GM18507 (cell line): ENCODE measurements at places on chromosomes 6 and 20.

GRCh38 chr6:42340511-42340910, 111.2 kb downstream of the TRERF1 start:
- no peak for DNase-seq

DNA sequence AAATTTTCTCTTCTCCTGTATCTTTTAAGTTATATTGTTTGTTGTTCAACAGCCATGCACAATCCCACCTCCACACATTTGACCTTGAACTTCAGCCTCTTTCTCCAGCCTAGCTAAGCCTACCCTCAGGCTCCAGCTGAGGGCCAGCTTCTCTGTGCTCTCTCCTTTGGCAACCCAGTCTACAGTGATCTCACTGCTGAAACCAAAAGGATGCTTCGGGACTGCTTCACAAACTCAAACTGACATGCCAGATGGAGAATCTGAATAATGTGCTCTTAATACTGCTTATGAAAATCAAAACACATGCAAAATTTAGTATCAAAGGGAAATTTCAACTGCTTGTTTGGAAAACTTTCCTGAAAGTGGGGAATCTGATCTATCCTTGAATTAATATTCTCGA, 16.1 kb upstream of the RIN2 start:
- DNase-seq, result no peak

GRCh38 chr20:19253916-19254820, 41.7 kb downstream of the SLC24A3 start:
- no peak for DNase-seq

DNA sequence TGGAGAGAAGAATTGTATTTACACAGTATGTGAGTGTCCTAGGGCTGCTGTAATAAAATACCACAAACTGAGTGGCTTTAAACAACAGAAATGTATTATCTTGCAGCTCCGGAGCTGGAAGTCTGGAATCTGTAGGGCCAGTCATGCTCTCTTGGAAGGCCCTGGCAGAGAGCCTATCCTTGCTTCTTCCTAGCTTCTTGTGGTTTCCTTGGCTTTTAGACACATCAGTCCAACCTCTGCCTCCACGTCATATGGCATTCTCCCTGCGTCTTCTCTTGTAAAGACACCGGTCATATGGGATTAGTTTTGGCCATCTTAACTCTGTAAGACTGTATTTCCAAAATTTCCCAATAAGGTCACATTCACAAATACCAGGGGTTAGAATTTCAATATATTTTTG, 10.8 kb downstream of the FNDC1 start:
- DNase-seq, result no peak

- DNase-seq, result no peak
Observed at GRCh38 chr20:44382641-44383040, 27.1 kb downstream of the HNF4A start.

DNA sequence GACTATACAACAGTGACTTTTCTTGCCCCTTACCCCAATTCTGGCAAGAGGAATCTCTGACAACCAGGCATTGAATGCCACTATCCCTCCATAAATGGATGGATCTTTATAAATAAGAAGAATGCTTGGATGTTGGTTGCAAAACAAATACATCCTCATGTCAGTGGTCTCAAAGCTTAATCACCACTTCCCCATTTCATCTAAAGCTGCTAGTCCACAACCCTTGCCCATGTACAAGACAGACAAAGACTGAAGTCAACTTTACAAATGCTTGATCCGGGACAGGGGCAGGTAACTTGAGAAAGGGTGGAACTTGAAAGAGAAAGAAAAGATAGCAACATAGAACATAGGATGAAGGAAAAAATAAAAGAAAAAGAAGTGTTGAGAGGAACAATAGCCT, 540.5 kb upstream of the NOX3 start:
- DNase-seq, result no peak

- DNase-seq, result no peak
Observed at GRCh38 chr6:149169761-149170511, 147.6 kb upstream of the TAB2 start.

DNA sequence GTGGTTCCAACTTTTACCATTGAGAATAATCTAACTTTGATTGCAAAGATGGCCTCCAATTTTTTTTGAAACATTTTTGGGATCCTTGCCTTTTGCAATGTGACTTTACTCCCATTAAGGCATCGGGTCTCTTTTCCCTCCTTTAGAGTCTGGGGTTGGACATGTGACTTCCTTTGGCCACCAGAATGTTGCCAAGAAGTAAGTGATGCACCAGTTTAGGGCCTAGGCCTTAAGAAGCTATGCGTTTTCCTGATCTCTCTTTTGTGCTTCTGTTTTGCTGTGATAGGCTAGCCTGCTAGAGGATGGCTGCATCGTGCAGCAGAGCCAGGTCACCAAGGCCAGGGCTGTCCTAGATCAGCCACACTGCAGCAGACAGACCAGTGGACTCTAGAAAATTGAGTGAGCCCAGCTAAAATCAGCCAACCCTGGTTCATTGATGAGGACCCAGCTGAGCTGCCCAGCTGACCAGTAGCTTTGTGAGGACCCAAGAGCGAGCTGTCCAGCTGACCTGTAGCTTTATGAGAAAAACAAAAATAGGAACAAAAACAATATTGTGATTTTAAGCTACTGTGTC, 594.0 kb upstream of the JAG1 start:
- no peak for DNase-seq

GRCh38 chr6:20237677-20238460, 25.6 kb upstream of the MBOAT1 start:
- no peak for DNase-seq

- DNase-seq, result no peak
Observed at GRCh38 chr6:148973538-148974208, 226.8 kb downstream of the UST start.

- no peak for DNase-seq
Observed at GRCh38 chr6:110042670-110043296, 64.7 kb downstream of the GPR6 start.

DNA sequence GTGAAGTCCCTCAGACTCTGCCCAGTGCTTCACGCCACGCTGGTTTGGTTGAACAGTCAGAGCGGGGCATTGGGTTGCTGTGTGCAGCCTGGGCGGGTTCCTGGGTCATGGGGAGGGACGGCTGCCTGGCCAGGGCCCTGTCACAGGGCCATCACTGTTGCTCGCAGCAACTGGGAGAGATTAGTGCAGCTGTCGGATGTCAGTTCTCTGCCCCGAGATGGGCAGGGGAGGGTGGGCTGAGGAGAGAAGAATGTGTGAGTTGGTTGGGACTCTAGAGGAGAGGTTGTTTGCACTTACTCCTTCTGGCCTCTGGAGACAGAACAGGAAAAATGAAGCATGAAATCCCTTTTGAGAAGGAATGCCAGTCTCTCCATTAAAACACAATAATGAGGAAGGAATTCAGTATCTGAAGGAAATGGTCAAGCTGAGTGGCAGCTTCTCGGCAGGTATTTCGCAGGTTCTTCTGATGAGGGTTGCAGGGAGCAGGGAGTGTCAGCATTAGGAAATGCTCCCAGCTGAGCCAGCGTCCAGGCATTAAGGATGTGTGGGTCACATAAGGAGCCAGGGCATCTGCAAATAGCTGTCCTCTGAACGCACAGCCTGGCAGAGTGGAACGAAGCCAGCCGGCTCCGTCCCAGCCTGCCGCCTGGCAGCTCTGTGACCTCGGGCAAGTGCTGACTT, 95.9 kb downstream of the SSR1 start:
- DNase-seq, result no peak

DNA sequence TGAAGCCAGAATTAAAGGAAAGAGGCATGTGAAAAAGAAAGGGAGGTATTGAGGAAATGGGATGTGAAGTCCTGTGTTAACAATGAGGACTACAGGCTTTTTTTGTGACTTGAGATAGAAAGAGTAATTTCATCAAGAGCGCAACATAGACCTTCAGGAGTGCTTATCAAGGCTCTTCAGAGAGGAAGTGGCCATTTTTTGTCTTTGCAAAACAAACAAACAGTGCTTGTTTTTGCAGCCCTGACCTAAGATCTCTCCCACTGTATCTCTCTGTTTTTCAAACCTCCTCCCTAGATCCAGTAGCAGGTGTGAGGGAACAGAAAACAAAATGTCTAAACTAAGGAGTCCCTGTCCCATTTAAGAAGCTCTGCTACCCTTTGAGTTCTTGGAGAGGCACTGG, 710.3 kb upstream of the MARCKS start:
- no peak for DNase-seq

- DNase-seq, result no peak
Observed at GRCh38 chr20:38471987-38472512, 593 bp upstream of the RALGAPB start.

DNA sequence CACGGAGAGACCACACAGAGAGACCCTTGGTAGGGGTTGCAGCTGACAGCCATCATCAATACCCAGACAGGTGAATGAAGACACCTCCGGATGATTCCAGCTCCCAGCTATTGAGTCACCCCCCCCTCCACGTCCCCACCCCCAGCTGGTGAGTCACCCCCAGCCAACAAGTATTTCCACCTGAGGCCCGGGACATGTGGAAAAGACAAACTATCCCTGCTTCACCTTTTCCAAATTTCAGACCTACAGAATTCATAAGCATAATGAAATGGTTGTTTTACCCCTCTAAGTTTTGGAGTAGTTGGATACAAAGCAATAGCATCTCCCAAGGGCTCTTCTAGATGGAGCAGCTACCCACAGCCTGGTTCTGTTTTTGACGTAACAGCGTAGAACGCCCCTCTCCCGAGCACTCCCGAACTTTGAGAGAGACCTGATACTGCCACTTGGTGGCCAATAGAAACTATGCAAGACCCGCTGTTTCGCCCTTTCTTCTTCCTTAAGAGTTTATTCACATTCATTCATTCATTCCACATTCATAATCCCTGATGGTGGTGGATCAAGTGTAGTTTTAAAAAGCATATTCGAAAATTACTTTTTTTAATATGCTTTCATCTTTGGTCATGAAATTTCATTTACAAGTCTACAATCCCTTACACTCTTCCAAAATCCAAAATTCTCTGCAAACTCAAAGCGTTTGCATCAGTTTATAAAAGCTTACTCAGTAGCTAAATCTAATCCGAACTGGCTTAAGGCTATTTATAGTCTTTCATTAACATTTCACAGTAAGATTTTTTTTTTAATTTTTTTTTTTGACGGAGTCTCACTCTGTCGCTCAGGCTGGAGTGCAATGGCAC, 15.1 kb upstream of the PPP1R16B start:
- DNase-seq, result no peak

DNA sequence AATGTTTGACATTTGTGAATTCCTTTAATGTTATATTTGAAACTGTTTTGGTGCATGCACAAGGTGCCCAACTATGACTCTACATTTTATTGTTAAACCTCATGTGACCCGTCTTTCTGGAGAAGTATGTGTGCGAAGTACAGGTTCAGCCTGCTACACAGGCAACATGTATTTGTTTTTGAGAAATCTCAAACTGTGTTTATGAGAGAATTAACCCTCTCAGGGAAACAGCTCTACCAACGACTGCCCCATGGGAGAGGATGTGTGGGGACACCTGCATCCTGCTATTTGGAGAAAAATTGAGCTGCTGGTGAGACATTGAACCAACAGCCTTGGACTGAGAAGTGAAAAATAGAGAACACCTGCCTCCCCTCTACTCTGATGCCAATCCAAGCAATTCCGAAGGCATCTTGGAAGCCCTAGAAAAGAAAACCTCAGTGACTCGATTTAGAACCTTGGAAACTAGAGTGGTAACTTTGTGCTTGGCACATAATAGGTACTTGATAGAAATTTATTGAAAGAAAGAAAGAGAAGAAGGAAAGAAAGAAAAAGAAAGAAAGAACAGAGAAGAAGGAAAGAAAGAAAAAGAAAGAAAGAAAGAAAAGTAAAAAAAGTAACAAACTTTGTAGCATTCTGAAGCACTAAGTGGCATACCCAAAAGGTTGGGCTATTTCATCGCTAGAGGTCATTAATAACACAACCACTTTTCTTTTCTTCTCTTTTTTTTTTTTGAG, 2.9 kb upstream of the AKAP12 start:
- DNase-seq, result no peak

DNA sequence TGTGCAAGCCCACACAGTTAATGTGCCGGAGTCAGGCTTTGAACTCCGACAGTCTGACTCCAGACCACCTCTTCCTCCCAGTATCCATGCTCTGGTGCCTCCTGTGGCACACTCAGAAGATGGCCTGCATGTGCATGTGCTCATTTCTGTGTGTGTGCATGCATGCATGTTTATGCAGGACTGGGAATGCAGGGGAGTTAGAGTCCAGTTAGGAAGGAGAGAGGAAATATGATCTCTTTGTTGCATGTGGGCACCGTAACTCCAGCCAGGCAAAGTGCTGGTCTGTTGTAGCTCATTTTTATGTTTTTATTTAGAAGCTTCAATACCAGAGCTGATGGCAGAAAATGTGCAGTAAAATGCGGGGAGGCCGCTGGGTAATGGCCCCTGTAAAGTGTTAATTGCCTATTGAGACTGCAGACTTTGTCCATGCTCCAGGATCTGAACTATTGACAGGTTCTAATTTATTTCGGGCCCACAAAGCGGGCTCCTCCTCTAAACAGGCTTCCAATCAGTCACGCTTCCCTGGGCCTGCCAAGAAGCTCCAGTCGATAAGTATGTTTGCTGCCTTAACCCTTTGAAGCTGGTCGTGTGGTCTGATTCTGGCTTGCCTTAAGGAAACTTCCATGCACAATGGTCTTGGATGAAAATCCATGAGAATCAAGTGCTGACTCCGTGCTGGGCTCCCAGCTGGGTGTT, 248.3 kb downstream of the DHX35 start:
- DNase-seq, result no peak

- no peak for DNase-seq
Observed at GRCh38 chr20:23445596-23446217, 6.2 kb downstream of the CSTL1 start.

GRCh38 chr6:157158897-157159296, 164.4 kb downstream of the TMEM242 start:
- no peak for DNase-seq

DNA sequence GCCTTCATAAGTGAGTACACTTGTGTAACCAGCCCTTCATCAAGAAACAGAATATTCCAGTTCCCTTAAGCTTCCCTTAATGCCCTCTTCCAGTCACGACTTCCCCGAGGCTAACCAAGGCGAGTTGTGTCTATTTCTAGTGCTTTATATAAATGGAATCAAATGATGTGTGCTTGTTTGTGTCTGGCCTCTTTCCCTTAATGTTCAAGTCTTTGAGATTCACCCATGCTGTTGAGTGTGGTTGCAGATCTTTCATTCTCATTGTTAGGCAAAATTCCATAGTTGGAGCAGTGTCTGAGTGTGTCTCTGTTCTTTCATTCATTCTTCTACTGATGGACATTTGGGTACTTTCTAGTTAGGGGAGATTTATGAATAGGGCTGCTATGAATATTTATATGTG, 135.0 kb downstream of the CEBPB start:
- DNase-seq, result no peak

GRCh38 chr6:6969761-6970223, 138.0 kb upstream of the RREB1 start:
- no peak for DNase-seq

GRCh38 chr6:19905584-19905983, 68.4 kb downstream of the ID4 start:
- DNase-seq, result no peak

- no peak for DNase-seq
Observed at GRCh38 chr6:149224399-149224798, 93.1 kb upstream of the TAB2 start.
